ENCODE measurements at places on chromosomes 7 and 10.
A peak's percentile ranks its signal among the peaks of the same experiment; 100 is the strongest.

DNA sequence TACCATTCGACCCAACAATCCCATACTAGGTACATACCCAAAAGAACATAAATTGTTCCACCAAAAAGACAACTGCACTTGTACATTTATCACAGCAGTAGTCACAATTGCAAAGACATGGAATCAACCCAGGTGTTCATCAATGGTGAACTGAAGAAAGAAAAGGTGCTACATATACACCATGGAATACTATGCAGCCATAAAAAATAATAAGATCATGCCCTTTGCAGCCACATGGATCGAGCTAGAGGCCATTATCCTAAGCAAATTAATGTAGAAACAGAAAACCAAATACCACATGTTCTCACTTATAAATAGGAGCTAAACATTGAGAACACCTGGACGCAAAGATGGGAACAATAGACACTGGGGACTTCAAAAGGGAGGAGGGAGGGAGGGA is 79.3 kb upstream of the NEBL start:
- DNase-seq: no peak

- DNase-seq: no peak
Measured at GRCh38 chr10:101614663-101615524, 26.8 kb downstream of the DPCD start.

- DNase-seq: no peak
Measured at GRCh38 chr10:50992356-50992901, 81.9 kb upstream of the PRKG1 start.

GRCh38 chr10:24518411-24518810 is 205.3 kb downstream of the ARHGAP21 start:
- no peak for DNase-seq

- peak; percentile 79 for DNase-seq
Measured at GRCh38 chr7:84232646-84233045, 38.1 kb upstream of the SEMA3A start.

- DNase-seq: peak; percentile 23
Measured at GRCh38 chr7:140876519-140877248, 48.0 kb downstream of the BRAF start.

GRCh38 chr7:88546808-88547207 is 212.7 kb upstream of the ZNF804B start:
- DNase-seq: no peak

- peak; percentile 36 for DNase-seq
Measured at GRCh38 chr10:117980216-117980615, 66.5 kb downstream of the RAB11FIP2 start.

- DNase-seq: no peak
Measured at GRCh38 chr7:64557601-64558322, 5.1 kb downstream of the ZNF680 start.

DNA sequence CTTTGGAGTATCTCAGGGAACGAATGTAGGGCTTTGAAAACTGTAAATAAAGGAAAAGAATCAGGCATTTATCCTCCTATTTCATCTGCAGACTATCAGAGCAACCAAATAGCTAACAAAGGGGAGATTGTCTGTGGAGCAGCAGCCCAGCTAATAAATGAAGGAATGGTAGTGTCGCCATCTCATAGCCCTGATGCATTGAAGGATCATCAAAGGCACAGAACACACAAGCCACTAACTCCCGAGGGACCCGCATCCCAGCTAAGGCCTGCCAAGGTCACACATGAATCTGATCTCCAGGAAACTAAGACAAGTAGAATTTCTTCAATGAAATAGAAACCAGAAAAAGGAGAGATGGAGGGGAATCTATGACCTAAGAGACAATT is 38.2 kb downstream of the CALML5 start:
- DNase-seq: no peak

- DNase-seq: no peak
Measured at GRCh38 chr7:95794917-95795515, 22.7 kb downstream of the DYNC1I1 start.

GRCh38 chr10:106705681-106706100 is 458.8 kb downstream of the SORCS1 start:
- peak; percentile 2 for DNase-seq

GRCh38 chr7:101832205-101832631 is 14.8 kb downstream of the CUX1 start:
- DNase-seq: no peak

GRCh38 chr7:5582532-5582935 is 158.9 kb upstream of the TNRC18 start:
- DNase-seq: no peak

DNA sequence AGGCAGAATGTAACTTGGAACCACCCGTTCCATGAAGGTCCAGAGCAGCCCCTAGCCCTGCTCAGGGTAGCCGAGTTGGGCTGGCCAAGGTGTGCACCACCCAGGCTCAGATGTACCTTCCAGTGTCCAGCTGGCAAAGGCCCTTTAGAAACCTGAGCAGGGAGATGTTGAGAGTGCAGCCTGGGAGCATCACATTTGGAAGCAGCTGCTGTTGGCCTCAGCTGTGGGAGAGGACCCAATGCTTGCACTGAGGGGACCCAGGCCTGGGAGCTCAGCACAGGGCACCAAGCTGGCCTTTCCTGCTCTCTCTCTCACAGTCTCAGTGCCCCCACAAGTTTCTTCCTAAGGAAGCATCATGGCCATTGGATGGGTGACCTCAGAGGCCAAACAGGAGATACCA is 33.5 kb downstream of the ANXA8 start:
- no peak for DNase-seq

DNA sequence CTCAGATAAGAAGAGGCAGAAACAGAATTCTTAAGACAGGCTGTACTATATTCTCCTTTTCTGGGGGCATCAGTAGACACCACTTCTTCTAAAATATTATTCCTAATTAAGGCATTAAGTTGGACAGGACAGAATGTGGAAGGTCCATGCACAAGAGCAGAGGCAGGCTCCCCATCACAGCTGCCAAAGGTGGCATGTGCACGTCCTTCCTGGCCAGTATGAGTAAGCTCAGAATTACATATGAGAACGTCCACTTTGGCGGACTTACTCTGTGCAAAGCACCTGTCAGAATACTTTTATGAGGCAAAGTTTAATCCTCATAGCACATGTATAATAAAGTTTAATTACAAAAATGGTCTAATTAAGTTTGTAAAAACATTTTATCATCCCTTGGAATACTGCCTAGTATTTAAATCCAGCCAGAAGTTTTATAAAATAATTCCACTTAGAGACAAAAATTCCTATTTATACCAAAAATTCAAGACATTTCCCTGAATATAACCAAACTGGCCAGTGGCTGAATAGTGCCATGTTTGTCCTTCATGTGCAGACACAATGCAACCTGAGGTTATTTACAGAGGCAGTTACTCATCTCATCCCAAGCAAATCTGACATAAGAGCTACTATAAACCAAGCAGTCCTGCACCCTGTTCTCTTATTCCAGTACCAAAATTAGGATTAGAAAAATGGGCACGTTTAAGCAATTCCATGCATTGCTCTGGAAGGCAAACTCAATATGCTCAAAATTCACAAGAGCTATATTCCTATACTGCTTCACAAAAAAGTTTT is 65.5 kb downstream of the CACUL1 start:
- DNase-seq: no peak

GRCh38 chr7:138607216-138608126 is 93.7 kb downstream of the SVOPL start:
- DNase-seq: no peak

GRCh38 chr7:90723866-90724265 is 127.7 kb downstream of the CDK14 start:
- DNase-seq: no peak

GRCh38 chr10:76581506-76582256 is 1055.9 kb downstream of the KCNMA1 start:
- no peak for DNase-seq

GRCh38 chr7:15446722-15447121 is 115.1 kb downstream of the AGMO start:
- DNase-seq: no peak

DNA sequence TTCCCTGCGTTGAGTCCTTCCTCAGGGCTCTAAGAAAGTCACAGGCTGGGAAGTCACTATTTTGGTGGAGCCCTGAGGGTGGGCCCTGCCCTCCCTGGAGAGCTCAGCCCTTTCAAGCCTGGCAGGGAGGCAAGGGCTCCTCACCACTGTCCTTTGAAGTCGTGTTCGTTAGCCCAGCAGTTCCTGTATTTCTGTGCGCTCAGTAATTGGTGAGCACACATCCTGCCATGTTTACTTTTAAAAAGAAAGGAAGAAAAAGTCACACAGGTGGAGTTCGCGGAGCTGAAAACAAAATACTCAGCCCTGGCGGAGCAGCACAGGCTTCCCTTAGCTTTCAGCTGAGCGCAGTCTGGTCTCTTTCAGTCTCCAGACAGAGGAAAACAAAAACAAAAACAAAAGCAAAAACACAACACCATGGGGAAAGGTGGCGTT is 37.1 kb downstream of the PRKCQ start:
- no peak for DNase-seq

GRCh38 chr7:117269886-117270285 is 53.0 kb downstream of the WNT2 start:
- no peak for DNase-seq

DNA sequence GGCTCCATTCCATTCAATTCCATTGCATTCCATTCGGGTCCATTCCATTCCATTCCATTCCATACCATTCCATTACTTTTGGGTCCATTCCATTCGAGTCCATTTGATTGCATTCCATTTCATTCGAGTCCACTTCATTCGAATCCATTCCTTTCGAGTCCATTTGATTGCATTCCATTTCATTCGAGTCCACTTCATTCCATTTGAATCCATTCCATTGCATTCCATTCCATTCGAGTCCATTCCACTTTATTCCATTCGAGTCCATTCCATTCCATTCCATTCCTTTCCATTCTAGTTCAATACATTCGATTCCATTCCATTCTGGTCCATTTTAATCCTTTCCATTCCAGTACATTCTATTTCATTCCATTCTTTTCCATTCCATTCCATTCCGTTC is 334.0 kb downstream of the ZNF33B start:
- DNase-seq: peak; percentile 11

DNA sequence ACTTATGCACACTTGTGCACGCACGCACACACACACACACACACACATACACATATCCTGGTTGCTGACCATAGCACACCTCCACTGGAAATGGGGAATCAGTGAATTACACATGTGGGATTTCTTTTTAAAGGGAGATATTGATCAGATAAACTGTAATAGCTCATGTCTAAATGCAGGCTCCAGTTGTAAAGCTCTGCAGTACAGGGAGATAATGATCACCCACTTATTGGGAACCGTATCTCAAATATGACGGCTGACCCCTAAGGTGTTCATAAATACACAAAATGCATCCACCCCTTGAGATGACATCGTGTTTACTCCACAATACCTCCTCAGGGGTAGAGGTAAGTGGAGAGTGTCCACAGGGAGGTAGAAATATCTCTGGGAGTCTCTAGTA is 79.2 kb downstream of the PLXNA4 start:
- no peak for DNase-seq

DNA sequence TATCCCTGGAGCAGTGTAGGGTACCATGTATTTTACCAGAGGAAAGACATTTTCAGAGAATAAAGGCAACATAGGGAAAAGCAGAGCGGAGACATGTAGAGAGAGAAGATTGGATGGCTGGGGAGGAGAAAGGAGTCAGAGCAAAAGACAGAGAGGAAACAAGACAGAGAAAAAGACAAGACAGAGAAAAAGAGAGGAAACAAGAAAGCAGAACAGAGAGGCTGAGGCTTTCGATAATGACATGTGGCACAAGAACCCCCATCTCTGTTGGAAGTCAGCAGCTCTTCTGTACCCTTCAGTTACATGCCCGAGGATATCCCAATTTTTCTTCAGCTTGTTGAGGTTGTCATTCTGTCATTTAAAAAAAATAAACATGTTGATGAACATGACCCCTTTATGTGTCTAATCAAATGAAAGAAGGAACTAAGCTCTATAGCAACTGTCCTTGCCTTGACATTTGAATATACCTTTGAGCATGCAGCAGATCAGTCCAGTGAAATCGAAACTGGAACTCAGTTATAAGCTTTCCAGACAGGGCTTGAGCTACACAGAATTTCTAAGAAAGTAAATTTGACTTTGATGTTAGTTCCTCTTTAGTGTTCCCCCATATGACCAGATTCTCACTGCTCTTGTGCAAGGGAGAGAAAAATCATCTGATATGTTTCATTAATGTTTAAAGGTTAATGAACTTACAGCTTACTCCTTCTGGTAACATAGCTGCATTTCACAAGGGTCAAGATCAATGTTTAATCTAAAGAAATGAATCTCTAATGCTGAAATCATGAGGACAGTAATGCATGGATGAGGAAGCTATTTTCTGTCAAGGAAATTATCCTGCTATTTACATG is 75.1 kb upstream of the SP4 start:
- no peak for DNase-seq

DNA sequence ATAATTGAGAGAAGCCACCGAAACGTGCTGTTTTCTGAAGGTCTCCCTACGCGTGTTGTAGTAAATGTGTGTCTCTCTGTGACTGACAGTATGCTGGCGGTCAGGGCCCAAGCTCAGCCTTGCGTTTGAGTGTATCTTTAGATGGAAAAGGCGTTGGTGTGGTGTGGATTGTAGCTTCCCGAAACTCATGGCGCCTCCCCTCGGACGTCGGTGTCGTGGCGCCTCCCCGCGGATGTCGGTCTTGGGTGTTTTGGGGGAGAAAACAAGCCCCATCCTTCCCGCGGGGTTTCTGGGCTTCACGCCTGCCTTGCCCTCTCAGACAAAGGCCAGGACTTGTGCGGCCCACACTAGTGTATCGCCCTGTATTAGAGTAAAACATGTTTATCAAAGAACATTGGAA is 12.8 kb downstream of the SUN1 start:
- DNase-seq: no peak

DNA sequence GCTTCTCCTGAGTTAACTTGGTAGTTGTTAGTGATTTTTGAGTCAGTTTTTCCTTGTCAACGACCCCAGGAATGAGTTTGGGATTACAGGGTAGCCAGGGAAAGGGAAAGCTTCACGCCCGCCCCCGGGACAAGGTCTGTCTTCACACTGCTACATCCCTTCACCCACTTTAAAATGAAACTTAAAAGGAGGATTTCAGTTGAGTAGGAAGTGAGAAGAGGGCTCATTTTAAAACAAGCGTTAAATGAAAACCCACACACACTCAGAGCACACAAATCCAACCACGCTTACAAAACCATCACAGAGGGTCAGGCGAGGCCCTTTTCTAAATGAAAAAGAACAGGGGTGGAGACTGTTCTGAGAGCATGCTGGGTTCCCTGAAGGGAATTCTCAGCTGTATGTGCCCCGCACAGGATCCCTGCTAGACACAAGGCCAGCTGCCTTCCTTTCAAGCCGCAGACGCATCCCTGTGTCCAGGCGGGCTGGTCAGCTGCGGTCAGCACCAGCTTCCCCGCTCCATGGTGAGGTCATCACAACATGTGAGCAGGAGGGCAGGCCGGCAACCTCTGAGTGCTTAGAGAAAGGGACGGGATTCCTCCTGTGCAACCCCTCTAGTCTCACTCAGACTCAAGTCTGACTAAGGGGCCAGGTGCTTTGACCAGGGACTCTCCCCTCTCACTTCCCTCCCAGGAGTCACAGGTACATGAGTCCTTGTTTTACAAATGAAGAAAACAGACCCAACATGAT is 111.8 kb downstream of the EGFR start:
- DNase-seq: peak; percentile 89

Measured in AG04450 (cell line).